ENCODE measurements at places on chromosomes 4 and X. TPM values are rescaled to one million over a fixed set of nuclear protein-coding genes. Genes with fewer than 3 reads are reported as not detected.

NLRP2B gene
- total RNA-seq = not detected

DMRTC1 gene
- not detected for total RNA-seq

FAM47A gene
- not detected for total RNA-seq

TMEM144 gene
- total RNA-seq = 2.6 TPM

APLN gene
- total RNA-seq = 1.3 TPM

RNF212 gene
- total RNA-seq = 3.4 TPM

FGF16 gene
- total RNA-seq = not detected

ZNF630 gene
- 2.1 TPM for total RNA-seq

PPP1R2C gene
- total RNA-seq = not detected

MAML3 gene
- total RNA-seq = 2.3 TPM

UVSSA gene
- total RNA-seq = 36.3 TPM

ZAR1 gene
- not detected for total RNA-seq

CCDC120 gene
- 1.1 TPM for total RNA-seq

PABPC4L gene
- 7.8 TPM for total RNA-seq

FGFR3 gene
- 0.12 TPM for total RNA-seq

MAGIX gene
- 2.2 TPM for total RNA-seq

CDKL2 gene
- total RNA-seq = 5.7 TPM

P2RY10 gene
- total RNA-seq = not detected

PJA1 gene
- total RNA-seq = 33.9 TPM

BEX2 gene
- total RNA-seq = 0.73 TPM

TASL gene
- total RNA-seq = not detected

TRIM2 gene
- total RNA-seq = 88.8 TPM

SATL1 gene
- not detected for total RNA-seq

AKAP4 gene
- not detected for total RNA-seq

CLCN4 gene
- 5.0 TPM for total RNA-seq

SSX2 gene
- not detected for total RNA-seq

PASD1 gene
- total RNA-seq = not detected

TRAM1L1 gene
- 6.3 TPM for total RNA-seq

ESX1 gene
- total RNA-seq = not detected

PPEF1 gene
- total RNA-seq = not detected

LGI2 gene
- not detected for total RNA-seq

CCSER1 gene
- total RNA-seq = 0.24 TPM

FHIP1A gene
- total RNA-seq = 0.85 TPM

PLP1 gene
- 1.9 TPM for total RNA-seq

MGAT4D gene
- not detected for total RNA-seq

RGN gene
- total RNA-seq = 4.0 TPM

TRMT44 gene
- total RNA-seq = 17.5 TPM

CRMP1 gene
- 0.12 TPM for total RNA-seq

DMP1 gene
- total RNA-seq = not detected

Data from hair follicle dermal papilla cell (primary cell).